Hematopoietic multipotent progenitor cell treated with erythropoietin and hydrocortisone succinate and interleukin-3 and kit ligand, for 8 days (in vitro differentiated cells): ENCODE measurements at places on chromosomes 11 and 22.

- no peak for DNase-seq
Measured at GRCh38 chr22:19822301-19823117, 32.2 kb downstream of the GNB1L start.

GRCh38 chr22:19086417-19086816 lies 35.8 kb downstream of the DGCR2 start:
- DNase-seq = no peak

GRCh38 chr11:33690290-33691065 lies 10.1 kb downstream of the C11orf91 start:
- no peak for DNase-seq

- DNase-seq = no peak
Measured at GRCh38 chr11:83063073-83063754, 8.5 kb downstream of the RAB30 start.

- no peak for DNase-seq
Measured at GRCh38 chr11:109507331-109507730, 85.3 kb downstream of the C11orf87 start.

DNA sequence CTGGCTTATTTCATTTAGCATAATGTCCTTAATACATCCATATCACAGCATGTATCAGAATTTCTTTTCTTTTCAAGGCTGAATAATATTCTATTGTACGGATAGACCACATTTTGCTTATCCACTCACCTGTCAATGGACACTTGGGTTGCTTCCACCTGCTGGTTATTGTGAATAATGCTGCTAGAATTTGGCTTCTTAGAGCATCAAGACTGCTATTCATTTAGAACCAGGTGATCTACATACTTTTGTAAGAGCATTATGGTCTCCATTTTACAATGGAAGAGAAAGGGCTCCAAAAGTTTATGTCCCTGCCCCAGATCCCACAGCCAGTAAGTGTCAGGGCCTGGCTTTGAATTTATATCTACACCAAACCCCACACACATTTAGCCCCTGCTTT lies 100.7 kb upstream of the CD82 start:
- peak; percentile 21 for DNase-seq

DNA sequence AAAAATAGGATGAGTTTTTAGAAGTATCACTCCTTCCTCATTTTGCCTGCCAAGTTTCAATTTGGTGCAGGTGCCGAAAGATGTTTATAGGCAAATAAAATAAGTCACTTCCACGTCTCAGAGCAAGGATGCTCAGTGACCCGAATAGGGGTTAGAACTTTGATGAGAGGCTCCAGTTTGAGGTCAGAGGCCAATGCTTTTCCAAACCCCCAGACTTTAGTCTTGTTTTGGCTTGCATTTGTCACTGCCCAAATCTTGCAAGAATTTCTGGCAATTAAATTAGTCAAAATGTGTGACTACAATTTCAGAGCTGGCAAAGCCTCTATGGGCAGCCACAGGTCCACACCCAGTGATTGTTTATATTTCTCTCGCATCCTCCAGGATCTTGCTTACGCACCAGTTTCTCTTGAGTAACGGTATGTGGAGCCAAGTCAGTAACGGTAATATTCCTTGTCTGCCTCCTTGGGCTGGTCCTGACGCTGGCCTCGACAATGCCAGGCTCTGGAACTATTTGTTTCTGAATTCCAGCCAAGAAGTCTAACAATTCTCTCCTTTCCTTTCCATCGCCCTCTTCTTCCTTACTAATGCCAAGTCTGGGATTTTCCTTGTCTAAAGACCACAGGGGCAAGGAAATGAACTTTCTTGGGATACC lies 9.9 kb upstream of the NUP160 start:
- no peak for DNase-seq

DNA sequence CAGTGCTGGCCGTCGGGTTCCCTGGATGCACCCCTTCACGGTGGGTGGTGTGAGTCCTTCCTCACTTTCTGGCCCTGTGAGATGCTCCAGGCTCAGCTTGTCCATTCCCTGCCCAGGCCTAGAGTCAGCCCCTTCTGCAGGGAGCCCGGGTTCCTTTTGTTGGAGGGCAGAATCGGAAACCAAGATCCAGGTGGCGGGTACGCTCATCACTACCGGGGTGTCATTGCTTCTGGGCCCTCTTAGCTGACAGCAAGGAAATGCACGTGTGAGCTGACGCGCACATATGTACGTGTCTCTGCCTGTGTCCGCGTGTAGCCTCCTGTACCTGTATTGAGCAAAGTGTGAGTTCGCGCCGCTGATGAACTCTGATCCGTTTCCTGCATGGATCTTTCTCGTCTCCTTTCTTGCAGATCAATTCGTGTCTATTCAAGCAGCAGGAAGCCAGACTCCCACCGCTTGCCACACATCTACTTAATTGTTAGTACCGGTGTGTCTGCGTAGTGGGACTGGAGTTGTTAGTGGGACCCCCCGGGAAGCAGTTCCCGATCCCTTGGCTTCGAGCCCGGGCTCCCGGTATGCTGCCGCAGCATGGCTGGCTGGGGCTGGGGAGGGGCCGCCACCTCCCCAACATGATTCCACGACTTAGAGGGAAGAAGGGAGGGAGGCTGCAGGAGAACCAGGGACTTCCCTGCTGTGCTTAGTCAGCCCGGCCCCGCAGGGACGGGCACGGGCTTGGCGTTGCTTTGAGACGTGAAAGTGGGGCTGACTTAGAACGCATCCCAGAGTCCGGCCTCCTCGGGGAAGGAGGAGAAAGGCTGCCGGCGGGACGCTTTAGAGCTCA lies 35.9 kb upstream of the GRAMD4 start:
- no peak for DNase-seq

DNA sequence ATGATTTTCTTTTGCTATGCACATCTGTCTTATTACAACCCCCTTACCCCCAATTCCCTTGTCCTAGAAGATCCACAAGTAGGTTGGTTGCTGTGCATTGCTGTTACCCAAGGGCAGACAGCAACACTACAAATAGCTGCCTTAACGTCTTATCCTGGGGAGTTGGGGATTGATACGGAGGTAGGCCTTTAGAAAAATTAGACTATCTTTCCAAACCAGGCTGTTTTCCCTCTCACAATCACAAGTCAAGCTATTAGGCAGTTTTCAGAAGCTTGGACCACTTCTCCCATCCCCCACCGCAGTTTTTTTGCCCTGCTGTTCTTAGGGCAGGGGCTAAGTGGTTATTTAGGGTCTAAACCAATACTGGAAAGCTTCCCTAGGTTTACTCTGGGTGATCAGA lies 2.8 kb upstream of the PHLDB1 start:
- no peak for DNase-seq

DNA sequence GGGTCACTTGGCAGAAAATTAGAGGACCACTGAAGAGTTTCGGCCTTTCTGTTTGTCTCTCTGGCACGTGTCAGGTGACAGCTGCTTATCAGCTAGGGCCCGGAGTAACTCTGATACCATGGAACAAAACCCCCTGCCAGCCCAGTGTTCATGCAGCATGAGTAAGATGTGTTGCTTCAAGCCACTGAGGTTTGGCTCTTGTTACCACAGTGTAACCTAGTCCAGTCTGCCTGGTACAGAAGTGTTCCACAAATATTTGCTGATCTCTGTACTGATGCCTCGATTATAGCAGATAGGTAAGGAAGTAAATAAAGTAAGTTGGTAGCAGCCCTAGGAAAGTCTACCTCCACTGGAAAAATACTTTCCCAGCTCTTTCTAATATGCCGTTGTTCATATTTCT lies 20.5 kb upstream of the ETS1 start:
- peak; percentile 21 for DNase-seq

DNA sequence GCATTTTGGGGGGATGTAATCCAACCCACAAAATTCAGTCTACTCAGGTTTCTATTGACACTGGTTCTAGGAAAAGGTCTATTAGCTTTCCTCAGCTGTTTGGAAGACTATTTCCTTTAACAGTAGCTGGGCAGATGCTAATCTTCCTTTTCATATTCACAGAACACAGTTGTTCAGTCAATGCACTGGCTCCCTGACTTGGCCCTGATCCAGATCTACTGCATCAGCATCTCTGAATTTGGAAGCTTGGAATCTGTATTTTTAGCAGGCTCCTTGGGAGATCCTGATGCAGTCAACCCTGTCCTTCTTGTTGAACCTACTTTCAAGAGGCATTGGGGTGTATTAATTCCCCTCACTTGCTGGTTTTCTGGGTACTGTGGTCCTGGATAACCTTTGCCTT lies 6.3 kb downstream of the HTATIP2 start:
- peak; percentile 43 for DNase-seq

GRCh38 chr22:24510637-24511625 lies 15.8 kb downstream of the UPB1 start:
- peak; percentile 94 for DNase-seq

GRCh38 chr11:67632982-67633755 lies 3.4 kb upstream of the NUDT8 start:
- DNase-seq = no peak

DNA sequence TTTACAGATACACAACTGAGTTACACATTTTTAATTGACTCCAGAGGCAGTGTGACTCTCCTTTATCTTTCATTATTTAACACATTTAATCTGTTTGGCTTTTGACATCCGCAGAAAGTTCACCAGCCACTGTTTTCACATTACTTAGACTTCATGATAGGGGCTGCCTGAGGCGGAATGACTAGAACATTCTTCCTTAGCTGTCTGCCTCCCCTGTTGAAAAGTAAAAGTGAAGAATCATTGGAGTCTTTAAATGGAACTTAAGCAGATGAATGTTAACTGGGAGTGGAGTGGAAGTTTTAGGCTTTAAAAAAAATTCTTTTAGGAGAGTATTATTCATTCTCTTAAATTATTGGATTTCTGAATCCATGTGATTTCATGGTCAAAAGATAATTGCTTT lies 229.2 kb upstream of the MTNR1B start:
- no peak for DNase-seq

DNA sequence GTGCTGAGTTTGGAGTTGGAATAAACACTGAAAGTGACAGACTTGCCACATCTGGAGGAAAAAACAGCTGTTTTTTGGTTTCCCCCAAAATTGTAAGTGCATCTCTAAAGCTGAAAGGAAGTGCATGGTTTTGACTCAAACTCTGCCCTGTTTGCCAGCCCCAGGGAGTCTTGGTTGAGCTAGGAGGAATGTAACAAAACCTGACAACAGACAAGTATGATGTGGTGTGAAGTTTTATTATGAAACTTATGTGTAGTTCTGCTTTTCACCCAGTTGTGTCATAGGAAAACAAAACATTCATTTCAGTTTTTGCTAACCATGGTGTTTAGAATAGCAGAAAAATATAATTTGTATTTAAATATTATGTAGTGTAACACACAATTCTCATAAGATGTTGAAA lies 31.7 kb upstream of the PDE3B start:
- no peak for DNase-seq

- no peak for DNase-seq
Measured at GRCh38 chr11:40513281-40513680, 946.2 kb downstream of the LRRC4C start.

DNA sequence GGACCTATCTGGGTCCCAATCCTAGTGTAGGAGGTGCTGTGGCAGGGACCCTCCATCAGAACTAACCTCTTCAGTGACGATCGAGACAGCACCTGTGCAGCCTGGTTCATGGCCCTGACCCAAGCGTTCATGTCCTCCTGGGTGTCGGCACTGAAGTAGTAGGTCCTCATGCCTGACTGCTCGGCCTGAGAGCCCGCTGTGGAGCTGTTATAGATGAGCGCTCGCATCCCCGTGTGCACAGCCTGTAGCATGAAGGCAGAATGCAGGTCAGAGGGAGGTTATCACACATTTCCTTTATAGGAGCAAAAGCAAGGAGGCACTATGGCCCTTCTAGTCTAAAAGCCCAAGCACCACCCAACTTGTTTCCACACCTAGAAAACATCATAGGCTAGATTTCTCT lies 103.0 kb downstream of the C11orf58 start:
- no peak for DNase-seq

GRCh38 chr11:38835966-38836365 lies 2237.9 kb upstream of the RAG2 start:
- no peak for DNase-seq

DNA sequence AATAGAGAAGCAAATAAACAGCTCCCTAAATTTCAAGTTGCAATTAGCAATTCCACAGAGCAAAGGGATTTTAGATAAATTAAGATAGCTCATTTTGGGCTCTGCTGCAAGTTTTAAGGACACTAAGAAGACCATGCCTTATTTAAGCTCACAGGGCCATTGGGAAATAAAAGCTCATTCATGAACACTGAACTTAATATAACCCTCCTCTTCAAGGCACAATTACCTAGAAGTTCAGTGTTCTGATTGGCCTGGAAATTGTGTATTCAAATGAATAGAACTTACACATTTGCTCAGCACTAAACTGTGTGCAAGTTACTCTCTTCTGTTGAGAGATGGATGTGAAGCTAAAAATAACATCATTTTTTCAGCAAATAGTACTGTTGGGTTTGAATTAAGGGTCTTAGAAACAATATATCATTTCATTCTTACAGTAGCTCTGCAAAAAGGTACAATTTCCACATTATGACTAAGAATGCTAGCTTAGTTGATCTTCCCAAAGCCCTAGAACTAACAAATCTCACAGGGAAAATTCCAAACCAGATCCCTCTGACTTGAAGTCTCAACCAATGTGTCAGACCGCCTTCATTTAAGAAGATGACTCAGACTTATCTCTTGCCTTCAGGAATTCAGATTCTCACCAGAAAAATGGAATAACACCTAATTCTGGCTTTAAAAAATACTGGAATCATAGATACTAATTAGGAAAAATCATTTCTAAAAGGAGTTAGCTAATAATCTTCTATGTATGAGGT lies 87.4 kb upstream of the LRRC55 start:
- DNase-seq = no peak

- DNase-seq = no peak
Measured at GRCh38 chr22:17481424-17481823, 81.9 kb upstream of the SLC25A18 start.

DNA sequence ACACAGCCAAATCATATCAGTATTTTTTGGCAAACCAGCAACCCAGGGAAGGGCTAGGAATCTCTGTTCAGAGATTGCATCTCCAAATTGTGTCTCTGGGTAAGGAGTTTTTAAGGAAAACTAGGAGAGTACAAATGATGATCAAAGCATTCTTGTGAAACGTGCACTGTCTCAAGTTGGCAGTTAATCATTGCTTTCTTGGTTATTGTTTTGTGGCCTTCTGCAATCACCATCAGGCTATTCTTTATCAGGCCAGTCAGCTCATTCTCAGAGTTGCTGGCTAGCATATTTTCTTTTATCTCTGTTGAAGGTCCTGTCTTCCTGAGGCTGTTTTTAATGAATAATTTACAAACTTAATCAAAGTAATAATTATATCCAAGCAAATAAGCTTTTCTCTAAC lies 129.1 kb upstream of the CCDC179 start:
- DNase-seq = no peak

DNA sequence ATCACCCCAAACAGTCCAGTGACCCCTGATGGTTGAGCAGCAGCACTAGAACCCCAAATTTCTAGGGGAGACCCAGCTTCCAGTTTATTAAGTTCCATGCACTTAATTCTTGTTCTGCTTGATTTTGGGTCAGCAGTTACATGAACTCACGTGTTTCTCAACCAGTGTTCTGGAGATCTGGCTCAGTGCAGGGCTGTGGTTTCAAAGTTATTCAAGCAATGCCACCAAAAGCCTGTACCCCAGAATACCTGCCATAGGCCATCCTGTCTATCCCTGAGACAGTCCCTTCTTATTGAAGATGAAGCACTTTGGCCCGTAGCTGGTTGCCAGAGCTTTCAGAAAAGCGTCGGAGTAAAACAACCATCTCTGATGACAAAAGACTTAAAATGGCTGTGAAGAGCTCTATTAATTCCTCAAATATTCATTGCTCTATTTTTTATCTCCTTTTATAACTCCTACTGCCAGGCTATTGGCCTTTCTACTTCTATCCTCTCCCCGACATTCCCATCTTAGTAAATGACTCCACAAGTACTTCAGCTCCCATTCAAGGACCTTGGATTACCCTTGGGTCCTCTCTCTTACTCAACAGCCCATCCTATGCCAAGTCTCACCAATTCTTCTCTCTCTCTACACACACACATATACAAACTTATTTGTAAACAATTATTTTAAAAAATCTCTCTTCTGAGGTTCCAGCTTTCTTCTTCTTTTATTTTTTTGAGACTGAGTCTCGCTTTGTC lies 18.0 kb upstream of the VPREB1 start:
- no peak for DNase-seq
